ENCODE measurements at places on chromosomes 6 and 20.

DNA sequence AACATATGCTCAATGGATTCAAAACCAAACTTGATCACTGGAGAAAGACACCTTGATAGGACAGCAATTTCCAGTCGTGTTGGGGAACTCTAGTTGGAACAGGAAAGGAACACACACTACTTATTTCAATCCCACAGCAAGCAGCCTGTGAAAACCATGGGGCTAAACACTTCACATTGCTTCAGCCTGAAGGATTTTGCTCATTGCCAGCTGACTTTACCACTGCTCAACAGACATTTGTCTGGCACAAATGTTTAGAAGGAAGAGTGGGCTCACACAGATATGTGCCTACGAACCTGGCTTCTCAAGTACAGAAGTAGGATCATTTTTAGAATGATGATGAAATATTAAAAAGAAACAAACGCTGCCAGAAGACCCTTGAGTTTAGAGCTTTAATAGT is 598.1 kb downstream of the PHF3 start:
- no peak for DNase-seq

DNA sequence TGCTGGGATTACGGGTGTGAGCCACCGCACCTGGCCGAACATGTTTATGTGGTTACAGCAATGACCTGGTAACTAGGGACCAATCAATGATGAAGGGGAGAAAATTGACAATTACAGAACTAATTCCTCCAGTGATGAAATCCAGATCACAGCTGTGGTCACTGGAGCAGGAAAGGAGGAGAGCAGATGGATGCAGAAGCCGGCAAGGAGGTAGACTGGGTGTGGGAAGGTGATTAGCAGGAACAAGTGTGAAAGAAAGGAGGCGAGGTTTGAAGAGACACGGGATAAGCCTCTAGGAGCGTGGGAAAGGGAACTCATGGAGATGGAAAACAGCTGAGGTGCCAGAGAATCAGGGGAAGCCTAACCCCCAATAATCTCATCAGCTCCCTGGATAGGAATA is 17.2 kb upstream of the SPAG4 start:
- no peak for DNase-seq

GRCh38 chr20:38156280-38156679 is 8.8 kb downstream of the TGM2 start:
- DNase-seq: no peak

- no peak for DNase-seq
Measured at GRCh38 chr6:19852090-19852457, 14.9 kb downstream of the ID4 start.

- no peak for DNase-seq
Measured at GRCh38 chr20:21173485-21173884, 47.6 kb downstream of the KIZ start.

GRCh38 chr6:105035299-105035698 is 78.4 kb downstream of the LIN28B start:
- no peak for DNase-seq

DNA sequence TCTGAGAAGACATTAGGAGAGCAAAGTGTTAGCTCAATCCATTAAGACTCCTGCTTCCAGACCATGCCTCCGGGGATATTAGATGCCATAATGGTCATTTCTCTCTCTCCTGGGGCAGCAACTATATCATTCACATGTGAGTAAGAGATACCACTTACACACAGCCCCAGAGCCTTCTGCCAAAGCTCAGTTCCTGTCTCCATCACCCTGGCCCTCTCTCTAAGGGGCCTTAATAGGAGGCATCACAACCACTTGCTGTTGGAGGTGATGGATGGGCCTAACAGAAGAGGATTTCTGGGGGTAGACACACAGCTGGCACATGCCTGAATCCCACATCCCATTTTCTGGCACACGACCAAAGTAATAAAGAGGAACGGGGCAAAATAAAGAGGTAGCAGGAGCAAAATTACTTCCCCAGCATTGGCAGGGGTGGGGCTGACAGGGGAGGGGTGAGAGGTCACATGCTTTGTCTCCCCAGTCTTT is 34.0 kb upstream of the VSTM2L start:
- DNase-seq: no peak

GRCh38 chr20:61173961-61174725 is 77.9 kb upstream of the CDH4 start:
- DNase-seq: peak; percentile 79

DNA sequence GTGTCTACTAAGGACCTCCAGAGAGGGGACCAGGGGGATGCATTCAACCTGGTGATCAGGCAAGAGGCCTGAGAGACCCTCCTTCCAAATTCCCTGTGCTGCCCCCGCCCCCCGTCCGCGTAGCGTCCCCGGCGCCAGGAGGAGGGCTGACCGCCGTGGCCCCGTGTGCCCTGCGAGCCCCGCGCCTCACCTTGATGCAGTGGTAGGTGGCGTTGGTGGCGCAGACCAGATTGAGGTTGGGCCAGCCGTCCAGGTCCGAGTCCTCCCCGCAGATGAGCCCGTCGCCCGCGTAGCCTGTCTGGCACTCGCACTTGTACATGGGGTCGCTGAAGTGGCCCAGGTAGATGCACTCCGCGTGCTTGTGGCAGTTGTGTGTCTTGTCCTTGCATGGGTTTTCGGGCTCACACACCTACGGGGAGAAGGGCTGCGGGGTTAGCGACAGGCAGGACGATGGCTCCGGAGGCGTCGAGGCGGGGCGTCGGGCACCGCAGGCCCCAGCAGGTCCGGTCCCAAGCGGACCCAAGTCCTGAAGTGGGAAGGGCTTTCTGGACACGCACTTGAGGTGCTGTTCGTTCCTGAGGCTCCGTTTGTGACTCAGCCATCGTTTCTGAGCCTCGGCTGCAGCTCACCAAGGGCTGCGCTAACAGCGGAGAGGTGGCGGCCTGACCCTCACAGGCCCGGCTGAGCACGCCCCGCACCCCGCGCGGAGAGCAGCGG is 21.7 kb downstream of the THBS2 start:
- DNase-seq: no peak

DNA sequence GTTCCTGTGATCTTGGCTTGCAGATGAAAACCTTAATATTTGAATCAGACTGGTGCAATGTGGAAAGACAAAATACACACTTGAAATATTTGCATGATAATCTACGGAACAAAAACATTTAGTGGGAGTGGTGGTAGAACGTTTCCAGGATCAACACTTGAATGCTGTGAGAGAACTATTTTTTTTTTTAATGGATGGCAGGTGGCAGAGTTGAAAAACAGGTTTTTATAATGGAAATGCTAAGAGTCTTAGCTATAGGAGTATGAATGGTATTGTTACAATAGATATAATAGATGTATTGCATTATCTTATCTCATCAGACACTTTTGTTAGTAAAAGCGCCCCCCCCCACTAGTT is 49.2 kb downstream of the CDKAL1 start:
- no peak for DNase-seq

DNA sequence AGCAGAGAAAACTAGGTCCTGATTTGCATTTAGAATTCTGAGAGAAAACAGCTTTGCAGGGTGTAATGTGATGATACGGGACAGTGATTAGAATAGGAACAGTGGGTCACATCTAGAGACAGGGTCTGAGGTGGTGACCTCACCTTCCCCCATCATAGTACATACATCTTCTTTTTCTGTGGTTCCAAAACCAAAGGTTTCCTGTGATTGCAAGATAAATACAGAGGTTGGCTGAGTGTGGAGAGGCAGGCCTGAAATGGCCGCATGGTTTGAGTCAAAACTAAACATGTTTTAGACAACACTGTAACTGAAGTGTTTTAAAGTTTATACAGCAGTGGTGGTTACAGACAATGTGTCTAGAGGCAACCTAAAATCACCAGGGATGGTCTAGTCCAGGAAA is 10.4 kb upstream of the NT5DC1 start:
- DNase-seq: no peak

DNA sequence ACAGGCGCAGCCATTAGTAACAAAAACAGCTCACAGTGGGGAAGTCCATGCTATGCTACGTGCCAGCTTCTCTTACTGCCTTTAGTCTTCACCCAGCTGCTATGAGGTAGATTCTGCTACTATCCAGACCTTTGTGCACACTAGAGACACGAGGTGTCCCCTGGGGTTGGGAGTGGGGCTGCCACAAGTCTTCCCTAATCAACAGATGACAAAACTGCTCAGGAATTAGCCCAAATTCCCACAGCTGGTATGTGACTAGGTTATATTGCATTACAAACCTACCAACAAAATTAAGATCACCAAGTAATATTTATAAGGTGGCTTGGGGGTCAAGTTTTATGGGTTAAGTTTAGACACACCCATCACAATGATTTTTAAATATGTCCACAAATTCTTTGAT is 63.3 kb downstream of the PSMB1 start:
- DNase-seq: no peak

DNA sequence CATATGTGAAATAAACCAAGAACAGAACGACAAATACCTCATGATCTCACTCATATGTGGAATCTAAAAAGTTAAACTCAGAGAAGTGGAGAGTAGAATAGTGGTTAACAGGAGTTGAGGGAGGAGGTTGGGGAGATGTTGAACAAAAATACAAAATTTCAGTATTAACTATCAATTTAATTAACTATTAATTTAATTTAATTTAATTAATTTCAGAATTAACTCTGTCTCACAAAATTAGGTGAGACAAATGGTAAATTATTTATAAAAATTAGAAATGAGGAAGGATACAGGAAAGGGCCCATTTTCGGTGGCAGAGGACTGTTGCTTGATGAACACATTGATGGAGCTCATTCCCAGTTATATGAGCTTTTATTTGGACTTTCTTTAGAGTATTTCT is 166.0 kb upstream of the FAM83B start:
- no peak for DNase-seq

GRCh38 chr6:100999034-100999597 is 118.0 kb upstream of the ASCC3 start:
- DNase-seq: no peak

GRCh38 chr6:111597291-111598086 is 8.2 kb downstream of the TRAF3IP2 start:
- DNase-seq: no peak

- no peak for DNase-seq
Measured at GRCh38 chr6:145272246-145272645, 463.1 kb downstream of the EPM2A start.

- DNase-seq: no peak
Measured at GRCh38 chr6:2665146-2666070, 85.3 kb downstream of the MYLK4 start.

GRCh38 chr6:157904999-157905398 is 76.7 kb upstream of the SYNJ2 start:
- DNase-seq: no peak

DNA sequence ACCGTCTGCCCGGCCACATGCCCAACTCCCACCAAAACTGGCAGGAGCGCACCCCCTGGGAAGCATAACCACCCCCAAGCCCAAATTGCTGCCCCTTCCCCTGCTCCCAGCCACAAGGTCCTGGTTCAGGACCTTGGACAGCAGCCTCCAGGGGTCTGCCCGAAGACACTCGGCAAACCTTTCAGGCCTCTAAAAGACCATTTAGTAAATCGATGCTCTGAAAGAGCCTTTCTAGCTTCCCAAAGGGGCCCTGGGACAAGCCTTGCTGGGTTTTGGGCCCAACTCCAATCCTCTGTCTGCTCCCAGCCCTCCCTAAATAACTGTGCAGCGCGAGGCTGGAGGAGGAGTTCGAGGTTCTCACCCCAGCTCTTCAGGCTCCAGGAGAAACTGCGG is 30.5 kb downstream of the GRM4 start:
- DNase-seq: peak; percentile 12

- no peak for DNase-seq
Measured at GRCh38 chr6:75246386-75246785, 2.8 kb upstream of the COX7A2 start.

GRCh38 chr20:50379049-50379990 is 130.9 kb upstream of the PTPN1 start:
- peak; percentile 93 for DNase-seq

DNA sequence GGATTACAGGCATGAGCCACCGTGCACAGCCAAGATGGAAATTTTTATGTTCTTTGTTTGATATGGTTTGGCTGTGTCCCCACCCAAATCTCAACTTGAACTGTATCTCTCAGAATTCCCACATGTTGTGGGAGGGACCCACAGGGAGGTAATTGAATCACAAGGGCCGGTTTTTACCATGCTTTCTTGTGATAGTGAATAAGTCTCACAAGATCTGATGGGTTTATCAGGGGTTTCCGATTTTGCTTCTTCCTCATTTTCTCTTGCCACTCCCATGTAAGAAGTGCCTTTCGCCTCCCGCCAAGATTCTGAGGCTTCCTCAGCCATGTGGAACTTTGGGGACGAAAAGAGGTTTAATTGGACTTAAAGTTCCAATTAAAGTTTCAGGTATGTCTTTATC is 14.6 kb downstream of the EEF1A1 start:
- DNase-seq: no peak

DNA sequence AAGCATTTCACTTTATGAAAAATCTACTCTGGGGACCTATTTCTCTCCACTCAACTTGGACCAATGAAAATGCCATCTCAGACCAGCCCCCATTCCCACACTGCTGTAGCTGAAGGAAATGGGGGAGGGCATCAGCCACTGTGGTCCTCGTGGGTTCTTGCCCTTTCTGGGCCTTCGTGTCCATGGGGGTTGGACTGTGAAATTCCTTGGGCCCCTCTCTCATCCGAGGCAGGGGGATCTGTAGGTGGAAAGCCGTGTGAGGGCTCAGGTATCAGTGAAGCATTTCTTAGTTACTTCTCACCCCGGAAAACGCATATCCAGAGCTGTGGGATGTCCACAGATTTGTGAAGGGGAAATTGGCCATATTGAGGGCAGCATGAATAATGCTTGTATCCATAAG is 147.9 kb downstream of the CDC5L start:
- DNase-seq: no peak

GRCh38 chr6:75409928-75410327 is 83.7 kb downstream of the FILIP1 start:
- peak; percentile 65 for DNase-seq

GRCh38 chr6:110509617-110510241 is 33.3 kb upstream of the SLC22A16 start:
- DNase-seq: peak; percentile 90

DNA sequence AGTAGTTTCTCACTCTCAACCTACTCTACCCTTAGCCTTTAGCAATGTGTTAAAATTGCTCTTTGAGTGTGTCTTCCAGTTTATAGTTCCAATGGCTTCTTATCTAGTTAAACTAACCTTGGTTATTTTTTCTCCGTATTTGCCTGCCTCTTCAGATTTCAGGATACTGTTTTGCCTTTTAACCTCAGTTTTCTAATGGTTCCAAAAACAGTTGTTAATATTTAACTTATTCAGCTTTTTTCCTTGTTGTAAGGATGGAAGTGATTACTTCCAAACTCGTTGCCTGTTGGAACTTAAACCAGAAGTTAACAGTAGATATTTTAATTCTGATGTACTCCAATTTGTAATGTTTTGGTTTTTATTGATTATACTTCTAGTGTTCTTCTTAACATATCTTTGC is 1574.9 kb downstream of the HACE1 start:
- DNase-seq: no peak

GRCh38 chr6:77740380-77740779 is 87.5 kb downstream of the MEI4 start:
- peak; percentile 5 for DNase-seq

GRCh38 chr20:25089096-25089495 is 7.2 kb upstream of the VSX1 start:
- DNase-seq: no peak
